NCI-H2227 treated with DMSO at 0.1 percent for 48 hours (cell line): ENCODE measurements at places on chromosomes 11 and 22.

DNA sequence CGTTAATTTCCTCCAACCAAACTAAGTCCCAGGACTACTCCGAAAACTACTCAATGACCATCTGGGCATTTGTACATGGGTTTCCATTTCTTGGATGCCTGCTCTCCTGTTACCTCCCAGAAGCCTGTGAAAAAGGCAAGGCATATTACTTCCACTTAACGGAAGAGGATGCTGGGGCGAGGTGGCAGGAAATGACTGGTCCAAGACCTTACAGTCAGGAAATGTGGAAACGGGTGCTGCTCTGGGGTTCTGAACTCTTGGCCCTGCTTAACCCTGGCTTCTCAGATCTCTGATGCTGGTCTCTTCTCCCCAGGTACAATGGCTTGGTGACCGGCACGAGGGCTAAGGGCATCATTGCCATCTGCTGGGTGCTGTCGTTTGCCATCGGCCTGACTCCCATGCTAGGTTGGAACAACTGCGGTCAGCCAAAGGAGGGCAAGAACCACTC, 12.9 kb downstream of the ADORA2A start:
- no peak for DNase-seq

DNA sequence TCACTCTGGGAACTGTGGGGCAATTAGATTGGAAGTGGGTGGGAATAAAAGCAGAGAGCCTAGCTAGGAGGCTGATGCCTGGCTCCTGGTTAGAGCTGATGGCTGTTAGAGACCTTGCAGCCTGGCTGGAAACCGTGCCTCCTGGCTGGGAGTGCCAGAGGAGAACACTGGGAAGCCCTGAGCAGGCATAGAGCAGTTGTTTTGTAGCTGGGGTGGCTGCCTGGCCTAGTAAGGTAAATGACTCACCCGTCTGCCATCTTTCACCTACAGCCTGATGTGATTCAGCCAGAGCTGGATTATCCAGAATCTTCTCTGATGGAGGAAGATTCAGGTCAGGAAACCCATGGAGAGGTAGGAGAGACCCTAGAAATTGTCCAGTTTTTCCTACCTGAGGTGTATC, 6.1 kb downstream of the UQCR10 start:
- DNase-seq: no peak

DNA sequence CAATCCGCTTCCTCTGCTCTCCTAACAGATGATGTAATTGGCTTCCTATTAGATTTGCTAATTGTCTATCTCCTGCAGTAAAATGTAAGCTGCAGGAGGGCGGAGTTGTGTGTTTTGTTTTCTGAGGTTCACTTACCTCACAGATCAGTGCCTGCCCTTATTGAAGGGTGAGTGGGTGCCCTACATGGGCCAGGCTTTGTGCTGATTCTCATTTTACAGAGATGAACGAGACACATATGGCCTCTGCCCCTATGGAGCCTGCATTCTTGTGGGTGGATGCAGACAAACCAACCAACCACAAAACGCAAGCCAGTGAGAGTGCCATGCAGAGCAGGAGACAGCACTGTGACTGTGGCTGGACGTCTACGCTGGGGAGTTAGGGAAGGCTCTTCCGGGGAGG, 9.9 kb downstream of the TESMIN start:
- DNase-seq: no peak

GRCh38 chr11:60993615-60994014, 22.1 kb downstream of the CD6 start:
- no peak for DNase-seq

DNA sequence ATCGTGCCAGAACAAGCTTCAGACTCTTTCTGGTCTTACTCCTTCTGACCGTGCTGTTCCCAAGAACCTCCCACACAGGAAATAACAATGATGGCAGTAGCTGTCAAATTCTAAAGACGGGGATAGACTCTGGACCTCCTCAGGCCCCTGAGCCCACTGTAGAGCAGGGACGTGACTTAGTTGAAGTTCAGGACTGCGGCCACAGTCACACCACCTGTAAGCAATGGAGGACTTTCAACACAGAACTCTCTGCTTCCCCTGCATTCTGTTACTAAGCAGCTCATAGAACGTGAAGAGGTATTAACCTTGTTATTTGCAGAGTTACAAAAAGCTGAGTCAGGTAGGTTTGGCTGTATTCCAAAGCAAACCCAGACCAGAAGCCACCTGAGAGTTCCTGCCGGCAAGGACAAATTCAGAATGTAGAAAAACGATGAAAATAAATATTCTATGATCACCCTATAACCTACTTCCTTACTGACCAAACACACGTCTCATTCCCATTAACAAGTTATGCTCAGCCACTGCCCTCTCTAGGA, 12.7 kb downstream of the TMEM45B start:
- no peak for DNase-seq

DNA sequence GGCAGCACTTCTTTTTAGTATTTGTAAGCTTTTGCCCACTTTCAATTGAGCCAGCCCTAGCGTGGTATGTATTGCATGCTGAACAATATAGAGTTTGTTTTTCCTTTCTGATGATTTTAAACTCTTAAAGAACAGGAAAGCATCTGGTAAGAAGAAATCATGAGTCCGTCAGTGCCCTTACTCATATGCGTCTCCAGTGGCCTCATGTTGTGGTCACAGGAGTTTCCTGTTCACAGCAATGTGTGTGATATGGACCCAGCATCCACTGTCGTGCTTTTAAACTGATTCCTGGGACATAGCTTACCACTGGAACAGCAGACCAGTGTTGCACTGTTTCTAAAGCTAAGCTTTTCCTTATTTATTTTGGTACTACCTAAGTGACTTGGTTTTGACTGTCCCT, 40.1 kb downstream of the BID start:
- DNase-seq: no peak

- no peak for DNase-seq
Observed at GRCh38 chr11:26792941-26793340, 71.1 kb upstream of the SLC5A12 start.

DNA sequence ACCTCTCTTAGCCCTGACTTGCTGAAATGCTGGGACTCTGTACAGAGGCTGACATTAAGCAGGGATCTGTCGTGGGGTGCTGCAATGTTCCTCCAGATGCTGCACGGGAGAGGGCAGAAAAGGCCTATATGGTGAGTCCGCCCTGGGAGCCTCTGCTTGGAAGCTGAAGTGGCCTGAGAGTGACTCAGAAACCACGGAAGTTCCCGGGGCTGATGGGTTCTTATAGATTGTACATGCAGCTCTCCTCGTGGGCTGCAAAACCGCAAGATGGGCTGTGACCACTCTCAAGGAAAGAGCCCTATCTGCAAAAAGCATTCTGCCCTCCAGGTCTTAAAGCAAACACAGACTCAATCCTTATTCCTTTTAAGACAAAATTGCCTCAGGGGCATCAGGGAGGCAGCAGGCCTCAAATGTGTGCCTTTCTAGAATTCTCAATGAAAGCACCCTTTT, 5.8 kb upstream of the SLC43A3 start:
- no peak for DNase-seq

GRCh38 chr11:23127706-23128105, 267.4 kb upstream of the CCDC179 start:
- no peak for DNase-seq

- DNase-seq: no peak
Observed at GRCh38 chr11:111960916-111961315, 23.8 kb downstream of the DIXDC1 start.

DNA sequence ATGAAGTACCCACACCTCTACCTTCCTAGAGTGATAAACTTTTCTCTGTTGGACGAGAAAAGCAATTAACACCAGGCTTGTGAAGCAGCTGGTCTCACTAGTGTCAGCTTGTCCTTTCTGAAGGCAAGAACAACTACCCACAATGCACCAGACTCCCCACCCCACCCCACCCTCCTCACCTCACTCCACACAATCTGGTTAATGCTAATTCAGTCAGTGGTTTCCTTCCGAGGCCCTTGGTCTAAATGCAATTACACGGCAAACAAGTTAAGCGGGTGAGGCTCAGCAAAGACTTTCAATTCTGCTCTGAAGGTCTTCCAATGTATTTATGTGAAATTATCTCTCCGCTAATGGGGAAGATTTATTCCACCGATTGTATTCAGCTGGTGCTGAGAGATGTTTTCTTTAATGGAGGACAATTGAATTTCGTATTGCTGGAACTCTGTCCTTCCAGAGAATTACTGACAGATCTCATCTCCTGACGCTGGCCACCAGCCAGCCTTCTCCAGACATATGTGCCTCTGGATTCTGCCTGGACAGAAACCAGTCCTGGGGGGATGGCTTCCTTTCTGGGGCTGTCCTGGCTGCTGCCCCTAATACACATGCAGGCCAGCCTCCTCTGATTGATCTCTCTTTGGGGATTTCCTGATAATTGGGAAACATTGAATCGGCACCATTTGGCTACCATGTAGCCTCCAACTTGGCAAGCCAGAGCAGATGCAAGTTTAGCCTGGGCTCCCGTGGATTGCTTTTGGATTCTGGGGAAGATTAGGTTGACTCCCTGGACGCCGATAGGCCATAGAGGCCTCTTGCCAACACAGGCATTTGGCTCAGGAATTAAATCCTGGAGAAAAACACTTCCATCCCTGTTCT, 165.8 kb upstream of the NARS2 start:
- no peak for DNase-seq

- DNase-seq: peak; percentile 58
Observed at GRCh38 chr11:75562836-75563484, 907 bp downstream of the SERPINH1 start.

DNA sequence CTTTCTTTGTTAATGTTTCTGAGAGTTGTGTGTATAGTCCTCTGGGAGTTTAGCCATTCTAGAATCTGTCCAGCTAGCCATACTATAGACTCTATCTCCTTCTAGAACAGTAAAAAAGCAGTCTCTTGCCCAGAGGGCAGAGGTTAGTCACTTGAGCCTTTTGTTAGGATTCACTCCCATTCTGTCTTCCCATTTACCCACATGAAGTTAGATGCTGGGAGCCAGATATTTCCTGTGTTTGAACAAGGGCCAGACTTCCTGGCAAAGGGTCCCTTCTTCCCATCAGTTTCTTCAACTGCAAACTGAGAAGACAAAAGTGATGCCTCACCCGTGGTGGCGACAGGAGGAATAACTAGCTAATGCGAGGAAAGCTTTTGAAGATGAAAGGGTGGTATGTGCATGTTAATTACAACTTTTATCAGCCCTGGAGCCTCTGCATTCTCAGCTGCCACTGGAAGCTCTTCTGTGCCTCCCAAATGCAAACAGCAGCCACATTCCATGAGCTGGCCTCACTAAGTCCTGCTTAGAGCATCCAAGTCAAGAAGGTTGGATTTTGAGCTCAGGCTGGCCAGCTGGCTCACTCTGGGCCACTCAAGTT, 12.8 kb downstream of the CD44 start:
- DNase-seq: no peak

GRCh38 chr11:2930704-2931419, 1.6 kb upstream of the PHLDA2 start:
- no peak for DNase-seq

- DNase-seq: no peak
Observed at GRCh38 chr22:48828688-48829087, 999.0 kb downstream of the BRD1 start.

DNA sequence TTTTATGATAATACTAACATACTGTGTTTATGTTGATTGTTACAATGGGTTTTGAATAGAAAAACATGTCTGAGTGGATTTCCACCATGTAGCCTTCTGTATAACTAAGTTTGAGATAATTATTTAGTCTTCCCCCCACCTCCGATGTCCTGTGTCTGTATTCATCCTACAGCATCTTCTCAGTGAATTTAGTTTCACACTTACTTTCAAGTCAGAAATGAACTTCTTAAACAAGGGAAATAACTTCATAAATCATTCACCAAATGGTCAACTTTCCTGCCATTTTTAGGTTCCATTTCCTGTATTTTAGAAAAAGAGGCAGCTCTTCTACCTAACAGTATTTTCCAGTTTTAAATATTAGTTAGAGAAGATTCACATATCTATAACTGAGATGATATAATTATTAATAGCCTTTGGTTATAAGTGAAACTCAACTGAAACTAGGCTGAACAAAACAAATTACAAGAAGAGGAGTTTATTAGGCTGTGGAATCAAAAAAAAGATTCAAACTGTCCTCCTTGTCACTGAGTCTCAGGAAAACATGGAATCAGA, 3.5 kb downstream of the OR51B5 start:
- DNase-seq: no peak

- no peak for DNase-seq
Observed at GRCh38 chr11:10955616-10956015, 97.8 kb upstream of the ZBED5 start.
